ENCODE measurements at places on chromosomes 2 and 18. TPM values are rescaled to one million over a fixed set of nuclear protein-coding genes. Genes with fewer than 3 reads are reported as not detected.

GRCh38 chr2:205723179-205723578, 40.9 kb downstream of the NRP2 start:
- H3K4me1 ChIP-seq = peaks cover 39% of the 10 kb centered on the region
- no peak overlapping the region for H3K27ac ChIP-seq
- no peak overlapping the region for H3K4me3 ChIP-seq
- H3K27me3 ChIP-seq = no peaks in the 10 kb centered on the region

- H3K27me3 ChIP-seq = no peaks in the 10 kb centered on the region
- peaks cover 1% of the 10 kb centered on the region for H3K36me3 ChIP-seq
- DNase-seq = no peak
Observed at GRCh38 chr2:161102770-161103450, 57.3 kb upstream of the TANK start.

The LRRC30 gene
- total RNA-seq = not detected

The AQP12B gene
- total RNA-seq = not detected

The STPG4 gene
- not detected for total RNA-seq

The BOK gene
- 37.4 TPM for total RNA-seq
